ENCODE measurements at places on chromosomes 12 and 14. TPM values are rescaled to one million over a fixed set of nuclear protein-coding genes. Genes with fewer than 3 reads are reported as not detected.

ANO2 gene
- total RNA-seq, result not detected

APOF gene
- total RNA-seq, result 0.28 TPM

CCDC197 gene
- 1.6 TPM for total RNA-seq

SLC2A13 gene
- 5.8 TPM for total RNA-seq

PROX2 gene
- 0.29 TPM for total RNA-seq

ADAMTS20 gene
- total RNA-seq, result not detected

DCP1B gene
- total RNA-seq, result 19.9 TPM

CCNK gene
- 86.1 TPM for total RNA-seq

MUCL1 gene
- total RNA-seq, result not detected

ZNF891 gene
- total RNA-seq, result 1.8 TPM

WSCD2 gene
- total RNA-seq, result not detected

NGB gene
- not detected for total RNA-seq

COCH gene
- 2.3 TPM for total RNA-seq

KRT5 gene
- total RNA-seq, result not detected

DNA sequence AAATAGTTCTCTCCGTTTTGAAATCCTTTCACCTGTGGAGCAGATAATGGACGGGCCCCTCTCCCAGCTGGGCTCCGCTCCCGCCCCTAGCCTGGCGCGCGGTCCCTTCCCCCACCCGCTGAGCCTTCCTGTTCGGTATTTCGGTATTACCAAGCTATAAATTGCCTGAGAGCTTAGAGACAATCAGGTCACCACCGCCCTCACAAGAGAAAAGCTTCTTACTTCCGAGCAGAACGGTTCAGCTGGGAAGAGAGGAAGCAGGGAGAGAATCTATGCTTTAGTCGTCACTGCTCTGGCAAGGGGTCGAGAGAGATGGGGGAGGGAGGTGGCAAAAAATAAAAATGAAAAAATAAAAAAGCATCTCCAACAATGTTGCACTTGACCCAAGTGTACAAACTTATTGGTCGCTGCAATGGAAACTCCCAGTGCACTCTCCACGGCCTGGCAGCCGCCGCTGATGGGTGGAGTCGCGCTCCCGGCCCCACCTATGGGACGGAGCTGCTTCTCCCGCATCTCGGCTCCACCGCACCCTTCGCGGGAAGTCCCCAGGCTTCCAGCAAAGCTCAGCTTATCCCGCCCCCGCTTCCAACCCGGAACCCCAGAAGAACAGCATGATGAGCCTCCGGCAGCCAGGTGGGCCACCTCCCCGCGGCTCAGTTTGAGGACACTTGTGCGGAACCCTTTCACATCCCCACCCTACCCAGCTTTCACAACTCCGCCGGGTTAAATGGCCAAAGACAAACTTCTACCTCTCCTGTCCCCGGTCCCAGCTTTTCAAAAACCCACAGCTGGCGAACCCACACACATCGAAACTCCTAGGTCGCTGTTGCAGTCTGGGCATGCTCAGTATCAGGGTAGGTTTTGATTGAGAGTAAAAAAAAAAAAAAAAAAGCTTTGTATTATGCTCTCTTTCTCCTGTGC lies 832 bp upstream of the SYT1 start:
- no peak for DNase-seq

- peak; percentile 46 for DNase-seq
Measured at GRCh38 chr14:39467889-39468524, 35.8 kb upstream of the FBXO33 start.

- no peak for DNase-seq
Measured at GRCh38 chr12:2212971-2213869, 160.4 kb downstream of the CACNA1C start.

DNA sequence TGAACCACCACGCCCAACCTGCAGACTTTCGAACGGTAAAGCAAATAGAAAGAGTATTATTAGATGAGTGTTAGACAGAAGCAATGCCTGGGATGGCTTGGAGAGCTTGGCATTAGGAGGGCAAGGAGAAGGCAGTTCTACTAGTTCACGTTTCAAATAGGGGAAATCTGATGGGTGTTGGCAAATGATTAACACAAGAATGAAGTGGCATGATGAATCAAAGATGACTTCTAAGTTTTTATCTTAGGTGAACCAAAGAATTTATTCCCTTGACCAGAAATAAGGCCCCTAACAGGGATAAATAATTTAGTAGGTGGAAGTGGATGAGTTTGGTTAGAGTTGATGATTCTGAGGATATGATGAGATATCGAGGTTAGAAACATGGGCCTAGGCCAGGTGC lies 38.5 kb downstream of the DRAM1 start:
- DNase-seq, result no peak

GRCh38 chr14:95620659-95621059 lies 65.6 kb upstream of the TCL1B start:
- no peak for DNase-seq

DNA sequence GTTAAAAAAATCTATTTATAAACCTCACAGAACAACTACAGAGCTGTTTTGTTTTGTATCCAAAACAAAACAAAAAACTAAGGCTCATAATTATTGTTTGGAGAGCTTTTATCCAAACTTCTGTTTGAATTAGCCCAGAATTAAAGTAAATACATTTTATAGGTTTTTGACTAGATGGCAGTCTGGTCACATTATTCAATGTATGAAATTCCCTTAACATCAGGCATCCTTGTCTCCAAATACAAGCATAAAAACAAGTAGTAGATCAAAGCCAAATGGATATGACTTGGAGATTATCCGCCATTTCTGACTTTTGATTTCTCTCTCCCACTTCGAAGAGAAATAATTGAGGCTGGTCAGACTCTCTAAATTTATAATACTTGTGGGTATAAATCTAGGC lies 63.5 kb downstream of the SLC38A1 start:
- DNase-seq, result no peak

GRCh38 chr12:38162708-38163441 lies 153.7 kb upstream of the ALG10B start:
- no peak for DNase-seq

- DNase-seq, result no peak
Measured at GRCh38 chr12:27178723-27179399, 65.2 kb upstream of the STK38L start.

GRCh38 chr14:53963320-53964227 lies 6.9 kb upstream of the BMP4 start:
- peak; percentile 4 for DNase-seq

DNA sequence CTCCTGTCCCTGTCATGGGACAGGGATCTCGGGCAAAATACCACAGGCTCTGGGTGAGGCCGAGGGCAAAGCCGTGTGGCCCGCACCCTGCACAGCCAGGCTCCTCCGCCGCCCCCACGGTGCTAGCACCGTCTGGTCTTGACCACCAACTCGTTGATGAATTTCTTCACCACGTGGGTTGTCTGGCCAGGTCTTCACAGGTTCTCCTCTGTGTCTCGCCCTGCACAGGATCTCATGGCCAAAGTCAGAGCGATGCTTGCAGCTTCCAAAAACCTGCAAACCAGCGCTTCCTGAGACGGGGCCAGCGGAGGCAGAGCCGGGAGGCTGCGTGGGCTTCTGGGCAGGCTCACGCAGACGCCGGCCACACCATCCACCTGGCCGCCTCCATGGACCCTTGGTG lies 29.0 kb upstream of the MMP17 start:
- DNase-seq, result no peak

GRCh38 chr14:31449971-31450610 lies 7.2 kb downstream of the DTD2 start:
- DNase-seq, result no peak

DNA sequence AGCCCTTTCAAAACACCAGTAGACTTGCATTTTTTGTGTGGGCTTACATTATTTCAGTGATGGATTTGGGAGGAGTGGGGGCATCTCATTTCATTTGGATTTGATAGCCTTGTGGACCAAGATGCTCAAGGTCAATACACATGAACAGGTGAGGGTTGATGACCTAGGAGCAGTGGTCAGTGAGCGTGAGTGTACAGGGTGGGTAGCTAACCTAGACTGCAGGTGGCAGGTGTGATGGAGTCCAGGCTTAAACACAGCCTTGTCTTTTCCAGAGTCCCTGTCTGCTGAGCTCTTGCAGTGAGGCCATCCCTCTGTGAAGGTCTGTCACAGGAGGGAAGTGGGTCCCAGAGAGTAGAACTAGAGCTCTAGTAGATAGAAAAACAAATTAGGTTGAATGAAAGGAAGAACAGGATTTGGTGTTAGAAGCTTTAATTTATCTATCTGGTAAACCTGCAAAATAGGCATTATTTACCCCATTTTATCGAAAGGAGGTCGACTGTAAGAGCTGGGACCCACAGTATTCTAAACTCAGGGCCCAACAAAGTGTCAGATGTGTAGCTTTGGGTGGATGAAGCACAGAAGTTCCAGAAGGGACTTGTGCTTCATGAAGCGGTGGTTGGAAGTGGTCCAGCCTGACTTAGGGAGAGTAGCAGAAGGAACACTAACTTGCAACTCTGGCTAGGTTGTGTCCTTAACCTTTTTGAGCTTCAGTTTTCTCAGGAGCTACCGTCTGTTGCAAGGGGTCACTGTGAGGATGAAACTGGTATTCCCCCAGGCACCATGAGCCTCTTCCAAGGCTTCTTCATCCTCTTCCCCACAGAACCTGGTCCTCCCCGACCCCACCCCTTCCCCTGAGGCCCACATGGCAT lies 18.2 kb downstream of the RPS6KL1 start:
- no peak for DNase-seq

- peak; percentile 18 for DNase-seq
Measured at GRCh38 chr14:92323011-92323915, at the start of gene SLC24A4. Gene SLC24A4 (plus strand): TSS chr14:92323165. CDS start chr14:92323831, 666 bp downstream.

DNA sequence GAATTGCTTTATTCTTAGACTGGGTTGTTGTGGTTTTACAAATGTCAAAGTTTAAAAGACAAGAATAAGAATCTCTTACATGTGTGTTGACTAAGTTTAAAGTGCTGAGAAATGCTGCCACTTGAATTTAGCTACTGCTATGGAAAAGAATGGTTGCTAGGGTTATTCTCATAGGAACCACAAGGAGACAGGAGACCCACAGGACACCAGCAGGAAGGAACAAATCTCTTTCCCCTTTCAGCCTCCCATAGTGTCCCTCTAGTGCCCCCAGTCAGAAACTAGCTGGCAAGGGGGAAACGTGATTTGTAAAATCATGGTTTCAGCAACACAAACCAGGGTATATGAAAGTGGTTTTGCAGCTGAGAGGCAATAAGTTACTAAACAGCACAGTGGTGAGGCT lies 102.7 kb downstream of the ST8SIA1 start:
- no peak for DNase-seq

DNA sequence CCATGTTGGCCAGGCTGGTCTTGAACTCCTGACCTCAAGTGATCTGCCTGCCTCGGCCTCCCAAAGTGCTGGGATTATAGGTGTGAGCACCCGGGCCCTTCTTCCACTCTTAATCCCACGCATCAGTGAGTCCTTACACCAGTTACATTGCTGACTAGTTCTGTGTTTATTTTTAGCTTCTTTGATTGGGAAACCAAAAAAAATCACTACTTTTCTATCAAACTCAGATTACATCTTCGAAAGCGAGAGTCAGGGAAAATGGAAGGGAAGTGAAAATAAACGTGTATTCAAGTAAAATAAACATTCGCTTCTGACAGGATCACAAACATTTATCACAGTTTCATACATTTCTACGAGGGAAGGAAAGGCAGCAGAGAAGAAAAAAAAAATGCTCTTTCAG lies 32.2 kb downstream of the FGD6 start:
- no peak for DNase-seq

DNA sequence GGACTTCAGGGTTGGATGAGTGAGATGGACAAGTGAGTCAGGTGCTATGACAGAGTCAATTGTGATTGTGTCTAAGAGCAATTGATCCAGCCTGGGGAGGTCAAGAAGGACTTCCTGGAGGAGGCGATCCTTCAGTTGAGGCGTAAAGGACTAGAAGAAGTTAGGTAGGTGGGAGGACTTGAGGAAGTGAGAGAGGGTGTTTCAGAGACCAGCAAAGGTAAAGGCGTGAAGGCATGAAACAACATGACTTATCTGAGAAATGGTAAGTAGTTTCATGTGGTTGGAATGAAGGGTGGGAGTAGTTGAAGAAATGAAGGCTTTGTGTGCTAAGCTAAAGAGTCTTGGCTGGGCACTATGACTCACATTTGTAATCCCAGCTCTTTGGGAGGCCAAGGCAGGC lies 48.9 kb upstream of the PPP1CC start:
- DNase-seq, result no peak

DNA sequence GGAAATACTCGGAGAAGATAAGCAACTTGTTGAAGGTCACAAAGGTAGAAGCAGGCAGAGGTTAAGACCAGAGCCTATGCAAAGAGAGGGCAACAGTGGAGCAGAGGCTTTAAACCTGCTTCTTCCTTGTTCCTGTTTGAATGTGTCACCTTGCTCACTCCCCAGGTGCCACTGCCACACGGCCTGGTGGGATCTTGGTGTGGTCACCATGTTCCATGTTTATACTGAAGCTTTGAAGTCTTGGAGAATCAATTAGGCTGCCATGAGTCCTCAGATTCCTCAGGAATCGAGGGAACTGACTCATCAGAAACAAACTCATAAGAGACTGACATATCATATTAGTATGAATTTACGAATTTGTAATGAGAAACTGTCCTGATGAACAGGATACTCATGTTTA lies 46.8 kb downstream of the IQSEC3 start:
- no peak for DNase-seq

DNA sequence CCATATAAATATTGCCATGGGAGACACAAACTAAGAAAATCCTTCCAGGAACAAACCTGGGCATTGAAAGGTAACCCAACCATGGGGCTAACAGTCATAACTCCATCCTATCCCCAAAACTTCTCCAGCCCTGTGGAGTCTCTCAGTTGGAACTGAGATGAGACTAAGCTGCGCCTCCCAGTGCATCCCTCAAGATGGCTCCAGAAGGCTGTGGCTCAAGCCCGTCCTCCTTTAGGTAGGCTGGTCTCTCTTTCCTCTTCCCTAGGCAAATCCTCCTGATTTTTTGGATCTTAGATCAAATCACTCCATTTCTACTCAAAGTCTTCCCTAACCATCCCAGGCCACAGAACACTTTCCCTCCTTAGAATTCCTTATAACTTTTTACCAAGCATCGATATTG lies 364.3 kb upstream of the CCDC196 start:
- DNase-seq, result no peak

DNA sequence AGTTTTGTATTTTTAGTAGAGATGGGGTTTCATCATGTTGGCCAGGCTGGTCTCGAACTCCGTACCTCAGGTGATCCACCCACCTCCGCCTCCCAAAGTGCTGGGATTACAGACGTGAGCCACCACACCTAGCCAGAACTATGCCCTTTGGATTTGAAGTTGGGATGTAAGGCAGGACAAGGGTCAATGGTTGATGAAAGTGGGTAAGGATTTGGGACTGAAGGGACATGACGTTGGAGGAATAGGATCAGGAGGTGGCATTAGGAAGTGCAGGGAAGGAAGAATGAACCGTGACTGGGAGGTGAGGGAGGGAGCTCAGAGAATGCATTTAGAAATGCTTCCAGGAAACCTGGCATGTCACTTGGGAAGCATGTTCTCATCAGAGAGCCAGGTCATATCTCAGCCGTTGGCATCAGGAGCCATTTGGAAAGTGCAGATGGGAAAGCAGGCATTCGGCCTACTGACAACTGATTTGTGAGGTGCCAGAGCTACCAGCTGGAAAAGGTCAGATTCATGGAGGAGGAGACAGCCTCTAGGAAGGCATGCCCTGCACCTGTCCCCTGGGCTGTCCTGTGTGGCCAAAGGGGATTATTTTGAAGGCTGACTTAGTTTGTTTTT lies 2.2 kb downstream of the CRADD start:
- DNase-seq, result no peak

GRCh38 chr12:82055391-82055790 lies 296.2 kb upstream of the PPFIA2 start:
- DNase-seq, result no peak
